DMS53 (cell line): ENCODE measurements at places on chromosomes 7 and 10.

- DNase-seq: no peak
Measured at GRCh38 chr10:58608351-58608750, 95.7 kb downstream of the BICC1 start.

DNA sequence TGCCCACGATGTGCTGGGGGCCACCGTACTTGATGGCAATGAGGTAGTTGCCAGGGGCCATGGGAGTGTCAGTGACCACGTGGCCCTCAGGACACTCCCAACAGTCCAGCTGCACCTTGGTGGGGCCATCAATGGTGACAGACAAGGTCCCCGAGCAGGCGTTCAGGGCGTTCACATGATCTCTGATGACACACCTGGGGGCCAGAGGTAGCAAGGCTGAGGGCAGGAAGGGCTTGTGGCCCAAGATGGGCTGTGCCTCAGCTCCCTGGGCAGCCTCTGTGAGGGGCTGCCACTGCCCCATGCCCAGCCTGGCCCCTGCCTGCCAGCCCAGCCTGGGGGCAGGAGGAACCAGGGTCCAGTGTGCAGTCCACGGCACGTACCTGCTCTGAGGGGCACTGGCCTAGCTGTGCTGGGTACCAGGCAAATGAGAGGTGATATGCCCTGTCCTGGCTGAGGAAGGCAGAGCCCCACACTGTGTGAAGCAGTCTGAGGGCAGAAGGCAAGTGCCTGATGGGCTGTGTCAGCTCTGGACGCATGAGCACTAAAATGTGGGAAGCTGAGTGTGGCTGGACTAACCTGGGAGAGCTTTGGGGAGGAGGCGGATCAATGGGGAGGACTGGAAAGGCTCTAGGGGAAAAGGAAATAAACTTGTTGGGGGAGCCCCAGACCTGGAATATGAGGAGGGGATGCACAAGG, 3.5 kb upstream of the KCP start:
- no peak for DNase-seq

GRCh38 chr7:106986450-106986977, 58.0 kb upstream of the PRKAR2B start:
- DNase-seq: no peak

DNA sequence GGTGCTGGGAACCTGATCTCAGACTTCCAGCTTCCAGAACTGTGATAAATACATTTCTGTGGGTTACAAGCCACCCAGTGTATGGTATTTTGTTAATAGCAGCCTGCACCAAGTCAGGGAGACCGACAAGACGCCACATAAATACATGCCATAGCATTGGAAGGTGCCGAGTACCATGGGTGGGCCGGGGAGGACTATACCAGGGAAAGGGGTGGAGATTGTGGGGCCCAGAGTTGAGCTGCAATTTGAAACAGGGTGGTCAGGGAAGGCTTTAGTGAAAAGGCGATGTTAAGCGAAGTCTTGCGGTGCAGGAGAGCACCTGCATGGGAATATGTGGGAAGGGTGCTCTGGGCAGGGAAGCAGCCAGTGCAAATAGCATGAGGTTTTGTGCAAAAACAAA, 88.9 kb upstream of the LRRC4 start:
- DNase-seq: no peak

GRCh38 chr10:13271552-13272163, 28.2 kb downstream of the PHYH start:
- peak; percentile 93 for DNase-seq

GRCh38 chr10:97228130-97228774, 42.5 kb upstream of the SLIT1 start:
- DNase-seq: no peak

DNA sequence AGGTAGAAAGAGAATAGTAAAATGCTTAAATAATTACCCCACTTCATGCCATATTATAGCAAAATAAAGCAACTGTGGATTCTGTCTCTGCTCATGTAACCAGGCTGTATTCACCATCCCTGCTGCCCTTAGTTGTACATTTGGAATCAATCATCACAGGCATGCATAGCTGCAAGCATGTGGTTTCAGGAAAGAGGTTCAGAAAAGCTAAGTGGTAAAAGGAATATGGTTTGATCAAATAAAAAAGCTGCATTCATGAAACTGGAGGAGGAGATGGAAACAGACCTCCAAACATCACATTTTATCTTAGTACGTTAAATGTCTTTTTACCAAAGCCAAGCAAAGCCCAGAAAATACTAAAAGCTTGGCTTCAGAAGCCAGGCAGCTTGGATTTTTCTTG, 81.3 kb downstream of the ADAM22 start:
- no peak for DNase-seq
